Muscle of arm (tissue), 14 donors: ENCODE measurements at places on chromosomes 5 and 9. TPM values are rescaled to one million over a fixed set of nuclear protein-coding genes. Genes with fewer than 3 reads are reported as not detected.

- no peak for DNase-seq
Observed at GRCh38 chr5:146527785-146528184, 11.8 kb upstream of the GPR151 start.

Gene ADAMTS16
- 8.1 TPM for polyA plus RNA-seq

GRCh38 chr9:89225587-89225986 lies 47.0 kb upstream of the SHC3 start:
- DNase-seq = peak; percentile 22

Gene RBM22
- polyA plus RNA-seq = not detected

DNA sequence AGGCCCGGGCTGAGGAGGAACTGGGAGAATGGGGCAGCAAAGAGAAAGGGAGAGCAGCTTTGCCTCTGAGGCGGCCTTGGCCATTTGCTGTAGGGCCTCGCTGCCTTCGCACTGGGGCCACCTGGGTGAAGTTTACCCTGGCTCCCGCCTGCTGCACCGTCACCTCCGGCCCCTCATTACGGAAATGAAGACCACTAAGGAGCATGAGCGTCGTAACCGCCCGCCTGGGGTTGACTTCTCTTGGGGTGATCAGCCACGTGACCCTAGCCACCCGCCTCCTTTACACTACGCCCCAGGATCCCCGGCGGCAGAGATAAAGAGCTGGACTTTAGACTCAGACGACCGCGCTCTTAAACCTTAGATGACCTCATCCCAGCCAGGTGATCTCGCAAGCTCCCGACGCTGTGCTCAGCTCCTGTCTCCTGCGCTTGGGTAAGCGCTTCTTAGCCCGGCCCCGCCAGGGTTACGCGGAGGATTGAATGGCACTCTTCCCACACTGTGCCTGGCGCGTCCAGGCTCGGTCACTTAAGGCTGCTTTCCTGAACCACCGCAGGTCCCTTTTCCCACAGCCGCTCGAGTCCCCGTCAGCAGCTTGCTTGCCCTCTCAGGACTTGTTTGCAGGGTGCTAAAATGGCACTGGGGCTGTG lies 107.9 kb upstream of the LARP1 start:
- DNase-seq = no peak

Gene ANKRD34B
- polyA plus RNA-seq = 0.26 TPM

- peak; percentile 38 for DNase-seq
Observed at GRCh38 chr5:34533582-34534522, 122.3 kb upstream of the RAI14 start.
